ENCODE measurements at places on chromosomes 6 and 20. TPM values are rescaled to one million over a fixed set of nuclear protein-coding genes. Genes with fewer than 3 reads are reported as not detected.

- no peak overlapping the region for H3K4me3 ChIP-seq
- H3K27ac ChIP-seq = no peak overlapping the region
- DNase-seq = no peak
- no peaks in the 10 kb centered on the region for H3K27me3 ChIP-seq
These were observed 37.6 kb downstream of the HTR1B start for GRCh38 chr6:77425671-77426070.

GRCh38 chr6:5670811-5671561 is 335.7 kb downstream of the NRN1 start:
- no peaks in the 10 kb centered on the region for H3K27me3 ChIP-seq
- H3K27ac ChIP-seq = no peak overlapping the region
- no peaks in the 10 kb centered on the region for H3K36me3 ChIP-seq
- no peak for DNase-seq
- H3K4me3 ChIP-seq = no peak overlapping the region

GRCh38 chr6:166552600-166552999 is 33.9 kb downstream of the RAMACL start:
- H3K4me3 ChIP-seq = no peak overlapping the region
- no peak for DNase-seq
- H3K27ac ChIP-seq = no peak overlapping the region
- no peaks in the 10 kb centered on the region for H3K36me3 ChIP-seq
- peaks cover 25% of the 10 kb centered on the region for H3K4me1 ChIP-seq

- no peaks in the 10 kb centered on the region for H3K36me3 ChIP-seq
- no peak overlapping the region for H3K4me3 ChIP-seq
- H3K27ac ChIP-seq = no peak overlapping the region
- no peak for DNase-seq
- H3K27me3 ChIP-seq = no peaks in the 10 kb centered on the region
These were observed 8.2 kb downstream of the CCN5 start for GRCh38 chr20:44723391-44723790.

DNA sequence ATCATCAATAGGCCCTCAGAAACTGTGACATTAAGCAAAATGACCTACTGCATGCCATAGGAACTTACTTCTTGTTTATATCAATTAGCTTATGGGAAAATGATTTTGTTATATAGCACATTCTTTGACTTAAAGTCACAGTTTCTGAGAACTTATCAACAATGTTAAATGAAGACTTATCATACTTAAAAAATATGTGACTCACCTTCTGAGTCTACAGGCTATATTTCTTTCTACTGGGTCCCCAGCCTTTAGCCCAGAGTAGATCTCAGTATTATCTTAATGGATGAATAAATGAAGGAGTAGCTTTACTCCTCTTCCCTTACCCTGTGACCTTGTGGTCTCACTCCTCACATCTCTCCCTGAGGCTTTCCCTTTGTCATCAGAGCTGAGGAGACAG is 180.2 kb downstream of the MAFB start:
- H3K36me3 ChIP-seq = no peaks in the 10 kb centered on the region
- no peak overlapping the region for H3K4me3 ChIP-seq
- no peak overlapping the region for H3K27ac ChIP-seq
- DNase-seq = peak; percentile 43
- no peaks in the 10 kb centered on the region for H3K27me3 ChIP-seq

DNA sequence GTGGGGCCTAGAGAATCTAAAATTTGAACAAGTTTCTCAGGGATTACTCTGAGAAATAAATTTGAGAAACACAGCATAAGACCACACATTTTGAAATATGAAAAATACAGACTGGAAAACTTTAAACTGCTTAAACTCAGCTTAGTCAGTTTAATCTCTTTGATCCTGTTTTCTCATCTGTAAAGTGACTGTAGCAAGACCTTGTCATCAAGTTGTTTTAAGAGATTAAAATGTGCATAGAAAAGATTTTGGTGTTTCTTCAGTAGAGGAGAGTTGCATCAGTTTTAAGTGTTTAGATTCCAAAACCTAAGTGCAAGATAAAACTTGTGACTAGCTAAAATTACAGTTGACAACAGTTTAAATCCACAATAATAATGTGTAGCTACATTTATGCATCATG is 8.1 kb upstream of the BCKDHB start:
- H3K27ac ChIP-seq = no peak overlapping the region
- no peaks in the 10 kb centered on the region for H3K36me3 ChIP-seq
- no peaks in the 10 kb centered on the region for H3K4me1 ChIP-seq
- no peaks in the 10 kb centered on the region for H3K27me3 ChIP-seq

DNA sequence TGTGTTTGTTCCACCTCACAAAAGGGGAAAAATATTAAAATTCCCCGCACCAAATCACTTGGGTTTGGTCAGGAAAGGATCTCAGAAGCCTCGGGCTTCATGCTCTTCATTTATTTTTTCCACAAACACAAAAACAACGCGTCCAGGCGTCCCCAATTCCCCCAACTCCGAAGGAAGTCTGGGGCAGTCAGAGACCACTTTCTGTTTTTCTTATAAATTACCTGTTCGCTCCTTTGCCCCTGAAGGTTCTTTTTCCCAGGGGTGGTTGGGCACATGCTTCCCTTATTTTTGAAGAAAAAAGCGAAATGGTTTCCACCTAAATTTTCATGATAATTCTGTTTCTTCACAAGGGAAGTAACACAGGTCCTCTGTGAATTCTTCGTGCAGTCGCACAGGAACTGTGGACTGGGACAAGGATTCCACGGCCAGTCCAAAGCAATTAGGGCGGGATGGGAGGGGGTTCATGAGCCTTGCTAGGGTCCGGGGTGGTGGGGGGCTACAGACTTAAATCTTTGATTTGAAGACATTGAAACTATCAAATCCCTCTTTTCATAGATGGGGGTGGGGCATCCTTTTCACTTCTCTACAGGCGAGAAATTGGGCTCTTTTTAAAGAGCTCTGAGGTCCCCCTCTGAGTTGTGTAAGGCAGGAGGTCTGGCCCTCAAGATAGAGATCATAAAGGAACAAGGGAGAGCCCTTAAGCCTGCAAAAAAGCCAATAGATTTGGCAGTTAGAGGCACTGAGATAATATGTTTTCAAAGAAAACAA is 30.5 kb upstream of the HFE start:
- H3K27ac ChIP-seq = peak overlapping the region; percentile 95
- H3K4me1 ChIP-seq = peaks cover 26% of the 10 kb centered on the region
- no peaks in the 10 kb centered on the region for H3K27me3 ChIP-seq
- peak overlapping the region; percentile 79 for H3K4me3 ChIP-seq

DNA sequence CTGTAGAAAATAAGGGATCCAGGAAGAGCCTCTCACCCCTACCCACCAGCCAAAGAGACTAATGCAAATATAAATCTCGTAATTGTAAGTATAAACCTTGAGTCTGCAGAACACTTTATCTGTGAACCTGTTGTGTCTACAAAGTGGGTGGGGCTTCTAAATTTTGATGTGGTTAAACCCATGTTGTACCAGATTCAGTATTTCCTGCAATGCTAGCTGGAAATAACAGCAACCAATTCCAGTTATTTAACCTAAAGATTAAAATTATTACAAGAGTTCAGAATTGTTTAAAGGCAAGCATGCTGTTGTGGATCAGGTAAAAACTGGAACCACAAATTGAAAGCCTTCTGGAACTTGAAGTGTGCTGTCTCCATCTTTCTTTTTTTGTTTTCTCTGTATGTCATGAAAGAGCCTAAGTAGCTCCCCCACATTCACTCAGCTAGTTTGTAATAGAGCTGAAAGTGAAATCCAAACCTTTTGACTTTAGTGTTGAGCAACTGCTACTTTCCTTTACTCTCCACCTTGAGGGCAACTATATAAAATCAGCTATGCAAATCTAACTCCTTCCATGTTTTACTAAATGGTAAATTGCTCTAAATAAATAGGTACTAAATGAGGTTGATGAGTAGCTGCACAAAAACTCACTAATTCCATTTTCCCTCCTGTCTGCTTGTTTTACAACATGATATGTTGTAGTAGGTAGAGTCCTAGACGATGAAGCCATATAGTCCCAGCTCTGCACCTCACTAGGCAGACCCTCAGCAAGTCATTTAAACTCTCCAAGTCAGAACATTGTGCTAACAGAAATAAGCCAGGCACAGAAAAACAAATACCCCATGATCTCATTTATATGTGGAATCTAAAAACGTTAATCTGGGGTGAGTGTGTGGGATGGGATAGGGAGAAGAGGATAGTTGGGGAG is 17.9 kb upstream of the THEMIS start:
- H3K4me1 ChIP-seq = 0 out of 2 replicates have a peak, but pooled peaks cover 4% of the 10 kb centered on the region
- H3K27ac ChIP-seq = no peak overlapping the region
- H3K36me3 ChIP-seq = no peaks in the 10 kb centered on the region
- no peaks in the 10 kb centered on the region for H3K27me3 ChIP-seq
- H3K4me3 ChIP-seq = no peak overlapping the region

- H3K4me3 ChIP-seq = no peak overlapping the region
- H3K27me3 ChIP-seq = no peaks in the 10 kb centered on the region
- no peaks in the 10 kb centered on the region for H3K4me1 ChIP-seq
These were observed 234.2 kb upstream of the OPRM1 start for GRCh38 chr6:153804755-153805330.

GRCh38 chr6:26249707-26249956 is 115.4 kb upstream of the BTN3A2 start:
- no peak overlapping the region for H3K4me3 ChIP-seq
- DNase-seq = no peak
- H3K27ac ChIP-seq = no peak overlapping the region
- H3K27me3 ChIP-seq = no peaks in the 10 kb centered on the region
- H3K4me1 ChIP-seq = no peaks in the 10 kb centered on the region
- no peaks in the 10 kb centered on the region for H3K36me3 ChIP-seq

- H3K4me3 ChIP-seq = no peak overlapping the region
- no peaks in the 10 kb centered on the region for H3K36me3 ChIP-seq
- no peak for DNase-seq
- H3K27me3 ChIP-seq = no peaks in the 10 kb centered on the region
These were observed 18.6 kb downstream of the ARID1B start for GRCh38 chr6:156795825-156796224.

DNA sequence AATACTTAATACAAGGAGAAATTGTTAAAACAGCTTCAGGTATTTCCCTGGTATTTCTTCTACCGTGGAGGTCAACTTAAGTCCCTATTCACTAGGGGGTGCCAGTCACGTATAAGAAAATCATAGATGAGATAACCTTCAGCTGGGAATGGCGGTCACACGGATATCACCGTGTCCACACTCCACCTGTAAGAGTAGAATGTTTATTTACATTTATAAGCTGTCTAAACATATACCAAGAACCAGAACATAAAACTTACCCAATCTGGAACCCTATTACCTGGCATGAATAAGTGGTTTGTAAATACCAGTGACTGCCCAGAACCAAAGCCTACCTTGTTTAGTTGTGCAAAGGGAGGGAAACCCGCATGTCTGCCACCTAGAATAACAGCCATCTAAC is 1.9 kb upstream of the ELOVL4 start:
- no peaks in the 10 kb centered on the region for H3K36me3 ChIP-seq
- no peak overlapping the region for H3K4me3 ChIP-seq
- H3K4me1 ChIP-seq = no peaks in the 10 kb centered on the region
- H3K27me3 ChIP-seq = no peaks in the 10 kb centered on the region
- H3K27ac ChIP-seq = no peak overlapping the region

MLN gene
- not detected for total RNA-seq

GNL1 gene
- total RNA-seq = 123 TPM

ANKRD6 gene
- 2.7 TPM for total RNA-seq

LKAAEAR1 gene
- total RNA-seq = not detected

ELOVL4 gene
- not detected for total RNA-seq
